ENCODE measurements at places on chromosomes 1 and 21. TPM values are rescaled to one million over a fixed set of nuclear protein-coding genes. Genes with fewer than 3 reads are reported as not detected.

Gene EFNA3
- polyA plus RNA-seq, result 5.7 TPM

Gene F3
- 6.6 TPM for polyA plus RNA-seq

DNA sequence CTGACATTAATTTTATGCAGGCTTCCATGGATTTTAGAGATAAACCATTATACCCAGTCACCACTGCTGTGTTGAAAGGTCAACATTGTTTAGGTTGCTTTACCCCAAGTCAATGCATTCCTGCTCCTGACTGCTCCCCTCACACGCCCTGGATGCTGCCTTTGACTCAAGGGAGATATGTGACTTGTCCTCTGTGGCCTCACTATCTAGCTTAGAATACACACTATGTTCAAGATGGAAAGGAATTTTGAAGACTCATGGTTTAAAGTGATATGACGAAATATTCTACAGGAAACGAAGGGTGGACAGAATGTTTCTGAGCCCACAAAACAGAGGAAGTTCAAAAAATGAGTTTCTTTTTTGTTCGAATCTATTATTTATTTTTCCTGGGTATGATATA is 170.4 kb upstream of the NR5A2 start:
- DNase-seq, result no peak

- no peak for DNase-seq
Observed at GRCh38 chr1:101959456-101959855, 37.3 kb downstream of the OLFM3 start.

- DNase-seq, result no peak
Observed at GRCh38 chr1:212743901-212744475, 44.3 kb upstream of the BATF3 start.

Gene RNU1-2
- under 0.01 TPM for polyA plus RNA-seq

- DNase-seq, result peak; percentile 1
Observed at GRCh38 chr21:15557925-15558324, 171.9 kb upstream of the USP25 start.

Gene ANGPTL7
- polyA plus RNA-seq, result not detected

GRCh38 chr21:44564099-44564498 is 5.5 kb upstream of the KRTAP10-3 start:
- DNase-seq, result no peak

Gene TSPAN1
- 4.5 TPM for polyA plus RNA-seq

DNA sequence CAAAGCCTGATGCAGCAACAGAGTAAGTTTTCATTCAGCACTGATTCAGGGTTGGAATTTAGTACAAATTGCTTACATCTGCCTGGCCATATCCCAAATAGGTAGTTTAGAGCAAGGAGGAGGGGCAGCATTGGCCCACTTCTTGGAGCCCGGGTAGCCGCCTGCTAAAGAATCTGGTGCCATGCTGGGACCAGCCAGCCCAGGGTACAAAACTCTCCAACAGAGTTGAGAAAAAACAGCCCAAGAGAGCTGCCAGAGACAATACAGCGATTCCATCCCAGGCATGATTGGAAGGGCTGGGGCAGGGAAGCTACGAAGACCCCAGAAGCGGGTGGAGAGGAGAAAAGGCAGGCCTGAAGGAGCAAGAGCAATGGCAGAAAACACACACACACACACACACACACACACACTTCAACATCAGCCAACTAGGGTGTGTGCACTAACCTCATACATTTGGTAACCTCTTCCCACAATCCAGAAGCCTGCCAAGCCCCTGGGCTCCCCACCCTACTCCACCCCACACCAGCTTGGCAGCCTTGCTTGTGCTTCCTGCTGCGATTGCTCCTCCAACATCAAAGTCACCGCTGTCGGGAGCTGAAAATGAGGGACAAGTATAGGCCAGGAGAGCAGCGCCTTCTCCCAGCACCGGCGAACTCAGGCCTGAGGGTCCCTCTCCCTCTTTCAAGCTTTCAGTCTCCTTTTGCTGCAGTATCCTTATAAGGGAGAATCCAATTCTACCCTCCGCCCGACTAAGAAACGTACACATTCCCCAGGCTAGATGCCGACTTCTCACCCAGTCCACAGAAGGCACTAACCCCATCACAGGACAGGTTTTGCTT is 1.2 kb downstream of the PIK3C2B start:
- peak; percentile 85 for DNase-seq

DNA sequence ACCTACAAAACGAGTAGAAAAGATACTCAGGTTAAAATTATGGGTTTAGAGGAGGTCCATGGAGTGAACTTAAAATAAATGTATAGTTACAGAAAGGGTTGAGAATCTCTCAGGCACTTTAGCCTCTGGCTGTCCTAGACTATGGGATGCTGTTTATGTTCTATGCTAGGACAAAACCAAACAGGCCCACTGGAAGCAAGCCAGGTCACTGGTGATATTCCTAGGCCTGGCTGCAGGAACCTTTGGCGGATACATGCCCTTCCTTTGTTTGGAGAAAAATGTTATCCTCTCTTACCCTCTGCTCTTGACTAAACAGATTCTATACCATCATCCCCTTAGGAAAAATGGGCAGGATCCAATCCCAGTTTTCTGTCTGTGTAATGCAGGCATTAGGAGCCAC is 90.7 kb upstream of the DUSP10 start:
- DNase-seq, result no peak

GRCh38 chr1:23019863-23020625 is 776 bp downstream of the KDM1A start:
- DNase-seq, result peak; percentile 44

- no peak for DNase-seq
Observed at GRCh38 chr1:56074007-56074651, 505.2 kb downstream of the PLPP3 start.

Gene LIPI
- polyA plus RNA-seq, result not detected

DNA sequence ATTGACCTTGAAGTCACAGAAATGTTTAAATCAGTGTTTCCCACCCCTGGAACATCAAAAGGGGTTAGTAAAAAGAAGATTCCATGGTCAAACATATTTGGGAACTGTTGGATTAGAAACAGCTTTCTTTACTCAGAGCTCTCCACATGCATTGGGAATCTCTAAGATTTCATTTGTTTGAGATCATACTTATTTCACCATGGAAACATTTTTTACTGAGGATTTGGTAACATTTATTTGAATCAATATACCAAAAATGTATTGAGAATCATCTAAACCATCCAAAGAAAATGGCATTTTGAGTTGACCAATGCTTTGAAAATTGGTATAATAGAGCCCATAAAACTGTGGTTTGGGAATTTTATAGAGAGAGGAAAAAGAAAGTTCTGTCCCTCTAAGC is 25.3 kb downstream of the NGF start:
- DNase-seq, result no peak

DNA sequence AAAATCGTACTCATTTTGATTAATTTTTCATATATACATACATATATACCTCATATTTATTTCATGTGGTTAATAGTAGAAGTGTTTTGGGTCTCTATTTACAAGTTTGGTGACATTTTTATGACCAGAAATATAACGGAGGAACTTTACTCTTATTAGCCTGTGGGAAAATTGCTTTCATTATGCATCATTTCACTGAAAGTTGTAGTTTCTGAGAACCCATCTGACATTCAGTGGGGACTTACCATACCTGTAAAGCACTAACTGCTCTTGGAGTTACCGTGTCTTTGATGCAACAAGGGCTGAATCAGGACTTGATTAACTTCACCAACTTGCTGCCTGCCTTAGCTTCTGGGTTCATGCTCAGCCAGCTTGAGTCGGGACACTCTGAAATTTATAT is 49.9 kb upstream of the ITPKB start:
- no peak for DNase-seq

- no peak for DNase-seq
Observed at GRCh38 chr1:20069874-20070273, at the start of gene PLA2G5. PLA2G5 (plus strand) TSS chr1:20070194; CDS start chr1:20084831, 14,637 bp downstream.

DNA sequence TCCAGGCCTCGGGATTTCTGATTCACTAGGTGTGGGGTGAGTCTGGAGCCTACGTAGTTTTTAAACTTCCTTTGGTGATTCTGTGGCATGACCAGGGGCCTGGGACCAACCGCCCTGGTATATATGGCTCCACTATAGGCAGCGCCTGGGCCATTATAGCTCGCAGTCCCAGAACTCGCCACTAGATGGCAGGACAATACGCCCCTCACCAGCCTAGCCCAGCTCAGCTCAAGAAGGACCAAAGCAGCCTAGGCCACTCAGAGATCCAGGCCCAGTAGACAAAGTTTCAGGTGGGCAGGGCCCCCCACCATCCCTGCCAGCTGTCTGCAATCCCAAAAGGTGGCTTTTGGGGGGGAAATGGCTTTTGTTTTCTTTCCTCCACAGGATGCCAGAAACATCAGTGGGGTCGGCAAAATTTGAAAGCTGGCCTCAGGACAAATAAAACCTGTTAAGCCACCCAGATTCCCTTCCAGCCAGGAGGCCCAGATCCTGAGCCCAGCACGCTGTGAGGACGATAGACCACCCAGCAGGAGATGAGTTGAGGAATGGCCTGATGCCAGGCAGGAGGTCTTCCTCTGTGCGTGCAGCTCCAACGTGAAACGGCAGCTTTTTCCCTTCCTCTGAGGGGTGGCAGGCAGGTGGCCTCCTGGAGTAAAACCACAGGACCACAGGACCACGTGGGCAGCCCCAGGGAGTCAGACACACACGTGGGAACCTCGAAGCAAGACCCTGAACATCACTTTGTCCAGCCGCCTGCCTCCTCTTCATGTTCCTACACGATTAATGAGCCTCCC is 24.8 kb upstream of the TMEM51 start:
- DNase-seq, result peak; percentile 59

DNA sequence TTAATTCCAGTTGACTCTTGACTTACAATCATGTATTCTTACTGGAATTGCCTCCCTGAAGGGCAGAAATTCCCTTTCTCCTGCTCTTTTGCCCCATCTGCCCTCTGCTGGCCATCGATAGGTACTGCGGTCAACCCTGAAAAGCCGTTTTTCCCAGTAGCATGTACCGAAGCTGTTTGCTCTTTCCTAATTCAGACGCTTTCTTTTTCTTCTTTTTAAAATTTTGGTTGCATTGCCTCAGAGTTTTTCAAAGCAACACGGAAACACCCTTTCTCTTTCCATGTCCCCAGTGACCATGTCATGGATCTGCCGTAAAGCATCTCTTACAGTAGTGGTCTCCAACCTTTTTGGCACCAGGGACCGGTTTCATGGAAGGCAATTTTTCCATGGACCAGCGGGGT is 164.2 kb upstream of the C1orf21 start:
- peak; percentile 25 for DNase-seq

GRCh38 chr1:3065797-3066196 is 3.2 kb upstream of the PRDM16 start:
- DNase-seq, result no peak

DNA sequence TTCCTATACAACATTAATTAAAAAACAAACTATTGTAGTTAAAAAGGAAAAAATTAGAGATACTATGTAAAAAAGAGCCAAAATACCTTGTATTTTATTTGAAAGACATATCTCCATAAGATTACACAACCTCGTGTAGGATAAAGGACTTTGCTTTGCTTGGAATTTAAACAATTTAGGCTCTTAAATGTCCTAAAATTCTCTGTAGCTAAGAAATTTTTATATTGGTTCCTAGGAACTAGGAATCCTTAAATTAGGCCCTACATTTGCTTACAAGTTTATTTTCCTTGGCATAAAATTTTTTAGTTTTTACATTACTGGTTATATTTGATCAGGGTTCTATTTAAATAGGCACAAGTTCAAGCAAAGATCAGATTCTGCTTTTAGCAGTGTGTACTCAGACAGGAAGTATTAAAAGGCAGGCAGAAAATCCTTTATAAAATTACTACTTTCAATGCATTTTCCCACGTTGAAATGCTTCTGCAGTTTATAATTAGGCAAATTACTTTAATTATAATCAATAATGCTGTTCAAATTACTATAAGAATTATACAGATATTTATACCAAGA is 3.4 kb upstream of the ANGPTL3 start:
- DNase-seq, result no peak

DNA sequence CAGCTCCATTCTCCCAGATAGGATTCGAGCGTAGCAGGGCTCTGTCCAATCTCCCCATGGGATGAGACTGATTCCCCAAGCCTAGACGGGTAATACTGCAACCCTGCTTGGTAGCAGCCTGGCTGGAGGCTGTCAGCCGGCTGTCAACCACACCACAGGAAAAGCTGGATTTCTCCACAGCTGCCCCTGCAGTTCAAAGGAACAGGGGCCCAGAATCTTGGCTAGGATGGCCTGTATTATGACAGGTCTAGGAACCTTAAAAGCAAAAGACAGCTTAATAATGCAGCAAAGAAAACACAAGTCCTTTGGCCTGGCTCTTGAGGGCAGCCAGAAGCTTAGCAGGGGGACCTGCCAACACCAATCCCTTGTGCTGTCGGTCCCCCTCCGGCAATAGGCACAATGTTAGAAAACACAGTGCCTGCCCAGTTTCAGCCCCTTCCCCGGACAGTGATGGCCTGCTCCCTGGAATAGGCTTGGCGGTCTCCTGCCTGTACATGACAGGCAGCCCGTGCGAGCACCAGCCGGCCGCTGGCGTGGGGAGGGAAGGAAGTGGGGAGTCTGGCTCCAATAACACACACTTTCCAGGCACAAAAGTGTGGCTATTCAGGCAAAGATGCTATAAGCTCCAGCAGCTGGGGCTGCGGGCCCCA is 90.5 kb downstream of the TRABD2B start:
- DNase-seq, result no peak

GRCh38 chr1:46595127-46595526 is 8.9 kb downstream of the MKNK1 start:
- DNase-seq, result no peak

Gene KPNA6
- 18.6 TPM for polyA plus RNA-seq

DNA sequence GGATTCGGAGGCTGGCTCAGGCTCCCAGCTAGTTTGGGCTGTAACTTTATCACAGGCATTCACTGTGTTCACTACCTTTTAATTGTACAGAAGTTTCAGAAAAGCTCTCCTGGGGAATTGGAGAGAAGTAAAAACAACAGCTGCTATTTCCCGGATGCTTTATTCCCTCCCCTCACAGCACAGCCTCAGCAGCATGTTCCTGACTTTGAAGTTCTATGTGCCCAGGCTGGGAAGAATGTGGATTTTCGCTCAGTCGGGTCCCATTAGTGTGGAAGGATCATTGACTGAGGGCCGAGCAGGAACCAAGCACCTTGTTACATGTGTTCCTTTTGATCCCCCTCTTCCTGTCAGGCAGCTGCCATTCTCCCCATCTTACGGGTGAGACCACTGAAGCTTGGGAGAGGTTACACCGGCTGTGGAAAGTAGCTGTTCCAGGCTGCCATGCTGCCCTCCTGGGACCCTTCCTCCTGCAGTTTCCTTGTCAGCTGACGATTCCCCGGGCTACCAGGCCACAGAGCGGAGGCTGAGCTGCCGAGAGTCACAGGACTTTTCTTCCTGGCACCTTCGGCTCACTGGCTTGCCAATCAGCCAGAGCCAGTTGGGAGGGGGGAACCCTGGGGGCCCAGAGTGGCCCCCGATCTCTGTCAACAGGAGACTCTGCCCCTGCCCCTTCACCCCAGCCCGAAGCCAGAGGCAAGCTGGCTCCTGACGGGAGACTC is 223.1 kb upstream of the TMEM51 start:
- DNase-seq, result no peak

Gene APCS
- polyA plus RNA-seq, result not detected

Gene RER1
- polyA plus RNA-seq, result 135 TPM

All from HepG2 (cell line).